ENCODE measurements at places on chromosomes 7 and 10.

DNA sequence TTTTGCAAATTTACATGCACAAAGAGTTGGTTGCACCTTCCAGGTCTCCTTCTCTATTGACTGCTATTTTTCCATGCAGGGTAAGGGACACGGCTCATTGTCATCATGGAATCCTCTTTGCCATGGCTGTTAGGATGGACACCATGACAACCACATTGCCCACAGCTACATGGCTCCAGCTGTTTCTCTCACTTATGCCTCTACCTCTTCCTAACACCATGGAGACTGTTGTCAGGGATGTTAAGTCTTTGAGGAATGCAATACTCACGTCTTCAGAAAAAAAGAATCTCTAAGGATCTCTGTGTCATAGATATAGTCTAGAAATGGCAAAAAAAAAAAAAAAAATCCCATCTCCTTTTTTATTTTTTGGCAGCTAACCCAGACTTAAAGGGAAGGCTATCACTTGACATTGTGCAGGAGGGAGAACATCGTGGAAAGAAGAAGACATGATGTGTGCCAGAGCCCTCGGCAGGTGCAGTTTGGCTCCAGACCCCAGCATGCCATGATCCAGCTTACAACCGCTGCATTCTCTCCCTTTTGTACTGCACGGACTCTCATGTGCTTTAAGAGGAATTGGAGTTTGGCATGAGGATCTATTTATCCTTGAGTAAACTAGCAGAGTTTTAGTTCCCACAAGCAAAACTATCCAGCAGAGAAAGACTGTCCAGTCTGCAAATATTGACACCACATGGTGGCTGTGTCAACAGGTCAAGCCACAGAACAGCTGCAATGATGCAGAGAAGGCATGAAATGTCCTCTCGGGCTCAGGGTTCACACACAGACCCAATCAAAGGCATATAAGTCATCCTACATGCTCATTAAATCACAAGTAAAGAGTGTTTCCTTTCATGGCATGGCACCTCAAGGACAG lies 70.8 kb downstream of the FRMD4A start:
- peak; percentile 12 for DNase-seq

DNA sequence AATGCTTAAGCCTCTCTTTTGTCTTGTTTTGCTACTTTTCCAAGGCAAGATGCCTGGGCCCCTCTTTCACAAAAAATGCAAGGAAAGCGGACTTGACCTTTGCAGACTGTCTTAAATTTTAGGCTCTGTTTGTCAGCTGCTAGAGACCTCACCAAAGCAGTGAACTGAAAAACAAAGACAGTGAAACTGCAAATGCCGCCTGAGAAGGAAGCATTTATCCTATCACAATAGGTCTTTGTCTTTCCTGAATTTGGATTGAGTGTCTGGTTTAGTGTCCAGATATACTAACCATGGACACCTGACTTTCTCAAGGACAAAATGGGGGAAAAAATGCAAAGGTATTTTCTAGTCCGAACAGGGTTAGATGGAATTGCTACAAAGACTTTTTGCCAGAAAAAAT lies 256.9 kb downstream of the INHBA start:
- DNase-seq: no peak

DNA sequence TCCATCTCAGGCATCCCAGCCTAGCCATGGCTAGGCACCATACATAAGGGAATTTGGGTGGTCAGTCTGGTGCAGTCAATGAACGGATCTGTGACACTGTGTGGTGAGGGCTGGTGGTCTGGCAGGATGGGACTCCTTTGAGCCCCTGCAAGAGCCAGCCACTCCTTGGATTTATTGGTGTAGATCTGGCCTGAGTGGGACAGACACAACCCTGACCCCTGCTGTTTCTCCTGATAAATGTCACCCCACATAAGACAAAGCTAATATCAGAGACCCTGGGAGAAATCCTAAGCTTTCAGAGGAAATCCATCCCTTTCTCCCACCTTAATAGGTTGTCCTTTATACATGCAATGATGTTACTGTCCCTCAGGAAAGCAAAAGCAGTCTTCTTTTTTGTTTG lies 2.3 kb downstream of the FBXO24 start:
- DNase-seq: no peak

DNA sequence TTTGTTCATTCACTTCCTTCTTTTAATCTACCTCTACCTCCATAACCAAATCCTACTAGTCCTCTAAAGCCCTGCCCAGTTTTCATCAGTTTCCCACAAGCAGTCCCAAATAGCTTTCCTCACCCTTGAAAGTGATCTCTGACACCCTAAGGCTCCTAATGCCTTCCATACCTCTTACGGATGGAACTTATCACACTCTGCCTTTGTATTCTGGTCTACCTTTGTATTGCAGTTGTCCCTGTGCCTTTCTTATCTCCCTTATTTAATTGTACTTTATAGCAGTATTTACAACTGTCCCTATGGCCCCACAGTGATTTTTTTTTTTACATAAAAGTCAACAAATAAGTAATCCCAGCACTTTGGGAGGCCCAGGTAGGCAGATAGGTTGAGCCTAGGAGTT lies 33.8 kb downstream of the ACSL5 start:
- no peak for DNase-seq

GRCh38 chr7:139886206-139886605 lies 57.1 kb downstream of the TBXAS1 start:
- no peak for DNase-seq

GRCh38 chr7:494906-495305 lies 24.7 kb downstream of the PDGFA start:
- DNase-seq: no peak

- DNase-seq: no peak
Measured at GRCh38 chr7:156579566-156579965, 61.0 kb upstream of the RNF32 start.

GRCh38 chr7:39306016-39306570 lies 260.1 kb upstream of the YAE1 start:
- no peak for DNase-seq

DNA sequence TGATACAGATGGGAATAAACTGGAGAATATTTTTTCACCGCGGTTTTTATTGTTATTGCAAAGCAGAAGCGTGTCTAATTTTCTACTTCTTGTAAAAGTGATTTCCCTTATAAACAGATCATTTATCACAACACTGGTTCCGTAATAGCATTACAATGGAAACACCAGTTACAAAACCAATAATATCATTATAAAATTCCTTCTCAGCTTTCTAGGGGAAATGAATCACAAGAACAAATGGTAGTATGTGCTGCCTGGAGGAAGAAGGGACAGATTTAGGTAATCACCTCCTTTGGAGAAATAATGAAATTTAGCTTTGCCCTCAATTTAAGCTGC lies 2.4 kb upstream of the CCDC6 start:
- DNase-seq: no peak

GRCh38 chr7:69105092-69105491 lies 493.2 kb upstream of the AUTS2 start:
- no peak for DNase-seq

DNA sequence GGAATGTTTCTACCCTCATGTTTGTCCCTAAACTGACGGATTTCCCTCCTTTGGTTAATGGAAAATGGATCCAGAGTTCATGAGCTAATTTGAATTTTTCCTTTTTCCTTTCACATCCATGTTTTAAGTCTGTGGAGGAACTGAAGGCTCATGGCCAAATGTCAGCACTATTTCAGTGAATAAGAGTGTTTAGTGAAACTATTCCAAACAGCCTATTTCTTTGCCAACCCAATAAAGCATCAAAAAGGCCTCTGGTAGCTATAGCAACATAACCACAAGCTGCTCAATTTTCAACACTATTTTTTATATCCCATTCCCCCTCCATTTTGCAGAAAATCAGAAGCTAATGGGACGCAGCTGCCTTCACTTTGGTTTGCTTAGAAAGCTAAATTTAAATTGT lies 1454.1 kb downstream of the GATA3 start:
- DNase-seq: no peak

- DNase-seq: no peak
Measured at GRCh38 chr10:14415676-14416307, 85.1 kb upstream of the FRMD4A start.
